ENCODE measurements at places on chromosomes 5 and 9. TPM values are rescaled to one million over a fixed set of nuclear protein-coding genes. Genes with fewer than 3 reads are reported as not detected.
A peak's percentile ranks its signal among the peaks of the same experiment; 100 is the strongest.

DNA sequence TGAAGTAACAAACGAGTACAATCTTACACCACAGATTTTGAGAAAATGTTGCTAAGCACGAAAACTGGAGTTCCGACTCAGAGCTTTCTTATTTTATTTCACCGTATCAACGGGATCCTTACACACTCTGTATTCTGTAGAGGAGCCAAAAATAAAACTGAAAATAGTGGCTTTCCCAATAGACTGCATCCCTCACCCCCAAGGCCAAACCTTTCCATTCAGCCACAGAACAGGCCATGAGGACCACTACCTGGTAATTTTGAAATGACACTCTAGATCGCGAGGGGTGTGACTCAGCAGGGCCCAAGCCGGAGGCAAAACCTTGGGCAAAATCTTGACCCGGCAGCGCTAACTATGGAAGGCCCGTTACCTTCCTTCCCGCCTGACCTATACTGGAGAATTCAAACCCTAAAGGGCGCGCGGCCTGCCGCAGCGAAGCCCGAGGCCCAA lies 432 bp downstream of the HSPA9 start:
- no peak for DNase-seq

GRCh38 chr9:93111371-93112115 lies 15.5 kb downstream of the CARD19 start:
- DNase-seq: no peak

GRCh38 chr5:24280215-24280614 lies 364.6 kb downstream of the CDH10 start:
- DNase-seq: no peak

DNA sequence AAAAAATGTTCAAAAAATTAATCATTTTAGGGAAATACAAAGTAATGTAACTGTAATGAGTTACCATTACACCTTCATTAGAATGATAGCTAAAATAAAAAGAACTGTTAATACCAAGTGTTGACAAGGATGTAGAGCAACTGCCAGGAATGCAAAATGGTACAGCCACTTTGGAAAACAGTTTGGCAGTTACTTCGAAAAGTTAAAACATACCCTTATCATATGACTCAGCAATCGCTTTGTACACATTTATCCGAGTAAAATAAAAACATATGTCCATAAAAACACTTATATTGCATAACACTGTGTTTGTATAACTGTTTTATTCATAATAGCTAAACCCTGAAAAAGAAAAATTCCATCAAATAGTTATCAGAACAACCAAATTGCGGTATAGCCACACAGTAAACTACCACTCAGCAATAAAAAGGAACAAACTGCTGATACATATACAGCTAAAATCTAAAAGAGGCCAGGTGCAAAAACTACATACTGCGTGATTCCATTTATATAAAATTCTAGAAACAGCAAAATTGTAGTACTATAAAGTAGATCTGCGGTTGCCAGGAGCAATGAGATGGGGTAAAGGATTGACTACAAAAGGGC lies 61.7 kb downstream of the RFX3 start:
- no peak for DNase-seq

DNA sequence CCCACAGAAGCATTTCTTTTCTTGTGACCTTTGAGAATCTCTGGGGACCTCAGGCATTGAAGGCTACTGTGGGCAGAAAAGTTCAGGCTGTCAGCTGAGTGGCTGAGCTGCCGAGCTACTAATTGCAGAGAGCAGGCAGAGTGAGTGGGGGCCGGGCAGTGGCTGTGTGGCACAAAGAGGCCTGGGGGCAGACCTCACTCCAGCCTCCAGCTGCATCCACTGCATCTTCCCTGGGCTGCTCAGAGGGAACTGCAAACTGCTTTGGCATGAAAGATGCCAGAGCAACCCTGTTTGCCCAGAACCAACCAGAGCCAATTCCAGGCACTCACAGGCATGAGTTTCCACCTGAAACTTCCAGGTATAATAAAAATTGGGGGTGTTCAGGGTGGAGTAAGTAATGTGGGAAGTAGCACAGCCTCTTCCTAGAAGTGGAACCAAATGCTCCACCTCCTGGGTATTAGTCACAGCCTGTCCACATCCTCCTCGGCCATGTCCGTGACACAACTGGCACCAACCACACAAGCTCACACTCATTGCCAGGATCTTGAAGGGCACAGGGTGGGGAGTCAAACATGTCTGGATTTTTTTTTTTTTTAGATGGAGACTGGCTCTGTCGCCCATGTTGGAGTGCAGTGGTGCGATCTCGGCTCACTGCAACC lies 548.9 kb downstream of the BNC2 start:
- no peak for DNase-seq

DNA sequence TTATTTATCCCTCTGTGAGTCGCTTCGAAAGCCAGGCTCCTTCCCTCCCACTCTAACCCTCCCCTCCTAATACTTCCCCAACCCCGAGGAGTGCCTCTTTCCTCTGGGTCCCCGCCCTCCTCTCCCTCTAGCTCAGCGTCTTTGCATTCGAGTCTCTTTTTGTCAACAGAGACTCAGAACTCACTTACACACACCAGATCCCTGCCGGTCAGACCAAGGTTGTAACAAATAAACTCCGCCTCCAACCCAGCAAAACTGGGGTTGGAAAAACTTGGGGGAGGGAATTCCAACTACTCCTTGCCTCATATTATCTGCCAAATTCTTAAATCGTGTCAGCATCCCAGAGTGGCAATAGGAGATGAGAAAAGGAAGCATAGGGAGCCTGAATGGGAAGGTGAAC lies at the start of gene HTR1A:
TSS of gene HTR1A (minus strand) at position 167 of the 400 bp plus-strand sequence. CDS start 726 bp downstream, outside the sequence.
- DNase-seq: no peak

DNA sequence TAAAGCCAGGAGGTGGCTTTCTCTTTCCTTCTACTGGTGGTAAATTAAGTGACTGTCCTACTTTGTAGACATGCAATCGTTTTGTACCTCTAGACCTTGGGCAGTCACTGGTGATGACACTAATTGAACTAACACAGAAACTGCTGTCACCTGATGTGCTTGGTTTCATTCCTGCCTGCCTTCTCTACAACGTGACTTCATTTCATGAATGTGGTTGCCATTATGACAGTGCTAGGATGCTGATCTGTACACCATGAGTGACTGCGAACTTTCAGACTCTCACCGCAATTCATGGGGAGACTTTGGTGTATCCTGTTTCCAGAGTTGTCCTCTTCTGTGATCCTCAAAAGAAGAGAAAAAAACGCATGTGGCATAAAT lies 47.5 kb downstream of the UBE2QL1 start:
- DNase-seq: no peak

DNA sequence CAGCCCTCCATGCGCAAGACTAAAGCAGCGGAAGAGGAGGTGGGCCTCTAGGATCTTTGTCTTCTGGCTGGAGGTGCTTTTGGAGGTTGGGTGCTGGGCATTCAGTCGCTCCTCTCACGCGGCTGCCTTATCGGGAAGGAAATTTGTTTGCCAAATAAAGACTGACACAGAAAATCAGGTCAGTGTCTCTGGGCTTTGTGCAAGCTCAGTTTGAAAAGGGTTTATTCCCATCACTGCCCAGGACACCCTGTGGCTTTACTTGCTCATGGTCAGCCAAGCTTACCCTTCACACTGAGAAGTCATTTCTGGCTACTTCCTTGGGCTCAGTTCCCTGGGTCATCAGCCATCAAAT lies 10.5 kb downstream of the SLC2A8 start:
- no peak for DNase-seq

DNA sequence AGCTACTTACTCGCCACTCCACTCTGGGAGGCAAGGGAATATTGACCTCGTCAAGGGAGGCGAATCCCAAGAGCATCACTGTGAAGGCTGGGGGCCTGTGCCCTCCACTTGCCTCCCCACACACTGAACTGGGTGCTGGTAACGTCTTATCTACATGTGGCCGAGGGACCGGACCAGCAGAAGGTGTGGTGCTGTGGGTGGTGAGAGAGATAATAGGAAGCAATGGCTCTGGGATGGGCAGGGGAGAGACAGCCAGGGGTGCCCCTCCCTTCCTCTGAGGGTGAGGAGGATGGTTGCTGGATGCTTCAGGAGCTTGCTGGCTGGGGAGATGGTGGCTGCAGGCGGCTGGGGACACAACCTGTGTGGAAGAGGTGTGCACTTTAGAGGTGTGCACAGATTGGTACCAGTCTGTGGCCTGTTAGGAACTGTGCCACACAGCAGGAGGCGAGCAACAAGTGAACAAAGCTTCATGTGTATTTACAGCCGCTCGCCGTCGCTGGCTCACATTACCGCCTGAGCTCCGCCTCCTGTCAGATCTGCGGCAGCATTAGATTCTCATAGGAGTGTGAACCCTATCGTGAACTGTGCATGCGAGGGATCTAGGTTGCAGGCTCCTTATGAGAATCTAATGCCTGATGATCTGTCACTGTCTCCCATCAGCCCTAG lies 100.3 kb downstream of the ENTREP1 start:
- no peak for DNase-seq

GRCh38 chr5:144142139-144142823 lies 28.2 kb downstream of the YIPF5 start:
- DNase-seq: peak; percentile 63

DNA sequence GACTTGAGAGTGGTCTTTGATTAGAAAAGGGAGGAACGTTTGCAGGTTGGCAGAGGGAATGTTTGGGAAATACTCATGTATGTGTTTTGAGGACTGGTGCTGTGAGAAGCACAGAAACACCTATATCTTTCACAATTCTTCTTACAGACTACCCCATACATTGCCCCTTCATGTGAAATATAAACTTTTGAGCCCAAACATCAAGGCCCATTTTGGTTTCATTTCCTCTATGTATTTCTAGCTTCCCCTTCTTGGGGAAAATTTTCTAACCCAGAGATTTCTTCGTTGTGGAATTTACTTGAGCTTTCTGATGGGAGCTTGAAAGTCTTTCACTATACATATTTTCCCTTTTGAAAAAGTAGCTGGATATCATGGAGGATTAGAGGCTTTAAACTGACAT lies 67.6 kb downstream of the FYB1 start:
- DNase-seq: no peak

DNA sequence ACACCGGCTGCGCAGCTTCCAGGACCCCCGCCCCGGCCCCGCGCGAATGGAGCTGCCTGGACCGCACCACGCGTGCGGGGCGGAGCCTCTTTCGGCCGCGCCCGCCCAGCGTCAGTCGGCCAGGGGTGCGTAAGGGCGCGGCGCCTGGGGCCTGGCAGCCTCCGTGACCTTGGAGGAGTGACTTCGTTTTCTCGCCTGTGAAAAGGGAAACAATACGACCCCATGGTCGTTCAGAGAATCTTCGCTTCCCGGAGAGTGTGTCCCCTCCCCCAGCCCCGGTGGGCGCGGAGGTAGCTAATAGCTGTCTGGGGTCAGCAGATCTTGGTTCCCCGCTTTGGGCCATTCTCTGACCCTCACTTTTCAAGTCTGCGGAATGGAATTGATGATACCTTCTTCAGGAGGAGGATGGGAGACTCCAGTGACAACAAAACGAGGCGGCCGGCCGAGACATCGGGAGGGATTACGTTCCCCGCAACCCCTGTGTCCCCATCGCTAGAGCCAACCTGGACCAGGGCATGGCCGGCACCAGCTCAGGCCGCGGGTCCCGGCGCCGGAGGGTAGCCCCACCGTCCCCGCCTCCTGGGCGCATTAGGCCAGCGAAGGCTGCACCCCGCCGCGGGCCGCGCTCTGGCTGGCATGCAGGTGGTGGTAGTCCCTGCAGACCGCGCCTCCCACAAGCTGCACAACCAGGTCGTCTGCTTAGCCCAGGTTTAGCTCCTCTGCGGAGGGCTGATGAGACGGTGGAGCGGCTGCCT lies 5.5 kb upstream of the CDHR2 start:
- DNase-seq: peak; percentile 49

DNA sequence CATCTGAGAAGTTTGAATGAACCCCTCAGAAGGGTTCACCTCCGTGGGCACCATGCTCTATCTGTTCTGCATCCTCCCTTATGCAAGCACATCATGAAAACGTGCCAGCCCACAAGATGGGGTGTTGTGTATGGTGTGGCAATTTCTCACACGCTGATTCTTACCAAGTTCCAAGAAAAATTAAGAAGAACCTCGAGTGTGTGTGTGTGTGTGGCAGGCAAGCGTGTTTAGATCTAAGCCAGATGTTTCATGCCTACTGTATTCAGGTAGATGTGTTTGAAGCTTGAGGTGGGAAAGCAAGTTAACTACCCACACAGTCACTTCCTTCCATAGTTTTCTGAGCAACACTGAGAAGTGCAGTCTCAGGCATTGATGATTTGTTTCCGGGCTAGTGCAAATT lies 77.7 kb upstream of the GNA14 start:
- no peak for DNase-seq

Gene SLC36A2
- total RNA-seq: under 0.01 TPM

Data from hematopoietic multipotent progenitor cell (in vitro differentiated cells).